ENCODE measurements at places on chromosomes 3 and 15.

DNA sequence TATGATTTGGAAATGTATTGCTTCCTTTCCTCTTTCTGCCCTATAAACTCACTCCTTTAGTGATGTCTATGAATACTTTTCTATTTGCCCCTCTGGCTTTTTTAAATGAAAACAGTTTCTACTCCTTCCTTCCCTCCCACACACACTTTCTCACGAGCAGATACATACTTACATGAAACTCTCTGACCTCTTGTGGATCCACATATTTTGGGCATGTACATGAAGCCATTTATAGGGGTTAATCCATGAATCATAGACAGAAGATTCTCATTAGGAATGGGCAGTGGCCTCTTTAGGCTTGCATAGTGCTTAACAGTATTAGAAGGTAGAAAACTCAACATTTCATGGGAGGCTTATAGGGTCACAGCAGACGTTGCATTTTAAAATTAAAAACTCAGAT is 24.8 kb downstream of the ANAPC13 start:
- peak; percentile 33 for DNase-seq
- no peaks in the 10 kb centered on the region for H3K27me3 ChIP-seq
- H3K27ac ChIP-seq, result no peak overlapping the region
- no peaks in the 10 kb centered on the region for H3K36me3 ChIP-seq
- no peak overlapping the region for H3K4me3 ChIP-seq

GRCh38 chr15:55461447-55461846 is 46.6 kb downstream of the DNAAF4 start:
- H3K4me3 ChIP-seq, result no peak overlapping the region
- H3K27ac ChIP-seq, result no peak overlapping the region
- no peaks in the 10 kb centered on the region for H3K4me1 ChIP-seq
- DNase-seq, result no peak
- no peaks in the 10 kb centered on the region for H3K27me3 ChIP-seq
- H3K36me3 ChIP-seq, result no peaks in the 10 kb centered on the region

DNA sequence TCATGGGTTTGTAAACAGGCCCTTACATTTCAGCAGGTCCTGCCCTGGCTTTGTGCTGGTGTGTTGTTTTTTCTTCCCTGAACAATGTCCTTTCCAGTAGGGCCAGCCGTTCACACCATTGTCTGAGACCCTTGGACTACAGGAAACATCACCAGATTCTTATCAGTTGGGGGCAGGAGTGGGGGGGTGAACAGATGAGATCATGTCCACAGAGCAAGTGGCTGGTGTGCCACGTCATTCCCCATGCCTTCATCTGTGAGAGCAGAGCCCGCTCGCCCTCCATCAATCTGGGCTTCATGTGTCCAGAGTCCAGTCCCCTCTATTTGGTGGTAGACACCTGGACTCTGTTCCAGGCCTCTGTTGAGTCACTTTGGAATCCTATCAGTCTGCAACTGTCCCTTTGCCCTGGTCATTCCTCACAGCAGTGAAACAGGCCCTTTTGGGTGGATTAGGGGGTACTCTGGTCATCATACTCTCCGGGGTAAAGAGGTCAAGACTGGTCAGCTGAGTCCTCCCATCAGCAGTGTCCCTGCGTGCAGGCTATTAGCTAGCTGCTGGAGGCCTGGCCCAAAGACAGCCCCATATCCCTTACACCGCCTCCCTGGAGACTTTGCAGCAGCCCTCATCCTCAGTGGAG is 15.0 kb downstream of the SEMA3G start:
- H3K4me3 ChIP-seq, result no peak overlapping the region
- no peak overlapping the region for H3K27ac ChIP-seq
- H3K36me3 ChIP-seq, result no peaks in the 10 kb centered on the region
- peaks cover 25% of the 10 kb centered on the region for H3K4me1 ChIP-seq
- no peaks in the 10 kb centered on the region for H3K27me3 ChIP-seq

DNA sequence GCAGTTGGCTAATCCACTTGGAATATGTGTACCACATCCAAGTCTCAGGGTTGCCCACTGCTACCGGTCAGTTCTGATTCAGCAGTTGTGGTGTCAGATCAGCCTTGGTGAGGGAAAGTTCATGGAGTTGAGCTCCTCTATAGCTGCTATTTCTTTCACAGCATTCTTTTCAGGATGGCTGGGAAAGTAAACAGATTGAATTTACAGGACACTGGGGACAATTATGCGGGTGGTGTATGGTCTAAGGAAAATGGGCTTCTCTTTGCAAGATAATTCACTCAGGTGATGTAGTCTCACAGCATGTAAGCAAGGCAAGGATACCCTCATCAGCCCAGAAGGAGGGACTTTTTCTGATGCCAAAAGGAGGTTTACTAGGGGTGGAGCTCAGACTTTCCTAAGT is 249.9 kb downstream of the DOCK3 start:
- no peak for DNase-seq
- no peak overlapping the region for H3K4me3 ChIP-seq
- H3K27ac ChIP-seq, result no peak overlapping the region
- no peaks in the 10 kb centered on the region for H3K36me3 ChIP-seq
- H3K27me3 ChIP-seq, result no peaks in the 10 kb centered on the region
- H3K4me1 ChIP-seq, result no peaks in the 10 kb centered on the region

GRCh38 chr3:71360764-71361163 is 222.8 kb downstream of the FOXP1 start:
- H3K27me3 ChIP-seq, result no peaks in the 10 kb centered on the region
- no peak overlapping the region for H3K4me3 ChIP-seq
- H3K4me1 ChIP-seq, result peaks cover 11% of the 10 kb centered on the region
- H3K27ac ChIP-seq, result no peak overlapping the region

GRCh38 chr3:70779296-70779695 is 466.9 kb upstream of the MDFIC2 start:
- no peak overlapping the region for H3K4me3 ChIP-seq
- no peak for DNase-seq
- no peak overlapping the region for H3K27ac ChIP-seq
- H3K4me1 ChIP-seq, result no peaks in the 10 kb centered on the region
- no peaks in the 10 kb centered on the region for H3K36me3 ChIP-seq
- no peaks in the 10 kb centered on the region for H3K27me3 ChIP-seq

DNA sequence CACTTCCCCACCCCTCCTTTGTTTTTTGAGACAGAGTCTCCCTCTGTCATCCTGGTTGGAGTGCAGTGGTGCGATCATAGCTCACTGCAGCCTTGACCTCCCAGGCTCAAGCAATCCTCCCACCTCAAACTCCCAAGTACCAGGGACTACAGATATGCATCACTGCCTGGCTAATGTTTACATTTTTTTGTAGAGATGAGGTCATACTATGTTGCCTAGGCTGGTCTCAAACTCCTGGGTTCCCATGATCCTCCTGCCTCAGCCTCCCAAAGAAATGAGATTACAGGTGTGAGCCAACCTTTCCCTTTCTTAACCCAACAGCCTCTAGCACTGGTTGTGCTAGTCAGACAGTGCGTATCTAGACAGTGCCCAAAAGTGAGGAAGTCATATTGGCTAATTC is 6.4 kb upstream of the GATM start:
- H3K36me3 ChIP-seq, result no peaks in the 10 kb centered on the region
- DNase-seq, result no peak
- H3K27me3 ChIP-seq, result peaks cover 25% of the 10 kb centered on the region
- peaks cover 28% of the 10 kb centered on the region for H3K4me1 ChIP-seq
- no peak overlapping the region for H3K4me3 ChIP-seq
- no peak overlapping the region for H3K27ac ChIP-seq
